NCI-H187 treated with DMSO at 0.1 percent for 48 hours (cell line): ENCODE measurements at places on chromosomes 6 and 20.

DNA sequence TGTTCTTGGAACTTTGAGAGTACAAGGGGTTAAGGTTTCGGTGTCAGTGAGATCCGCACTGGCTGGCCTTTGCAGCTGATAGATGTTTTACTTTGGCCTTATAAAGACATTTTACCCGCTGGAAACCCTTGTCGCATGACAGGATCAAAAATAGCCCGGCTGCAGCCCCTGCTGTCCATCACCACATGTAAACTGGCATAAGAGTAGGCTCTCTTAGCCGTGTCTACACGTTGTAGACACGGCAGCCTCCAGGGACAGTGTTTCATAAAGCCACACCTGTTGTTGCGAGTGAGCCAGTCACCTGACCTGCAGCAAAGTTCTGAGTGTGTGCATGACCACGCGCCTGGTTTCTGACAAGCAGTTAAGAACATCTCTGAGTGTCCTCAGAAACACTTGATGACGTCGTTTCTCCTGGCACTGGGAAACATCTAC is 8.5 kb downstream of the RBM24 start:
- DNase-seq: peak; percentile 79

DNA sequence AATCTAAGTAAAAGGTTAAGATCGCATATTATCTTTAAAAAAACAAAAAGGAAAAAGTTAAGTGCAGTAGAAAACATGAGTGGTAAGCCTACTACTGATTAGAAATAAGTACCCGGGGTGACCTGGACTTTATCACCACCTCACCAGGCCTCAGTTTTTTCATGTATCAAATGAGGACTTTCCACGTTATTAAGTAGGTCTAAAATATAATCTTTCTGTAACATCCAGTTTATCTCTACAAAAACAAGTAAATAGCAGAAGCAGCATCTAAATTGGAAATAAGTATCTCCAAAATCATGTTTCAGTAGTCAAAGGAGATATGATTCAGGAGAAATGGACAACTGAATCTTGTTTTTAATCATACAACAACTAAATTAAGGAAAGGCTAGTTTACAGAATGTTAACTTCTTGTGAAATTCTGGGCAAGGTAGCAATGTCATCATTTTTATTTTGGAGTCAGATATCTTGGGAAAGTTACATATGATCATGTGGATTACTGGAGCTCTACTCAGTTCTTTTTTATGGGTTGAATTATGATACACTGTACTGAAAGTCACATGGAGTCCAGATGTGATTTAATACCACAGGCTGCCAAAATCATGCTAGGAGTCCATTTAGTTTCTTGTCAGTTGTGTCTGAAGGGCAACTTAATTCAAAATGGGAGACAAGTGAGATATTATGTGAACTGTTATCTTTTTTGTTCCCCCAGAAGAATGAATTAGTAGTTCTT is 114.7 kb upstream of the PRL start:
- DNase-seq: no peak

GRCh38 chr20:7980332-7981046 is 39.1 kb downstream of the TMX4 start:
- no peak for DNase-seq

DNA sequence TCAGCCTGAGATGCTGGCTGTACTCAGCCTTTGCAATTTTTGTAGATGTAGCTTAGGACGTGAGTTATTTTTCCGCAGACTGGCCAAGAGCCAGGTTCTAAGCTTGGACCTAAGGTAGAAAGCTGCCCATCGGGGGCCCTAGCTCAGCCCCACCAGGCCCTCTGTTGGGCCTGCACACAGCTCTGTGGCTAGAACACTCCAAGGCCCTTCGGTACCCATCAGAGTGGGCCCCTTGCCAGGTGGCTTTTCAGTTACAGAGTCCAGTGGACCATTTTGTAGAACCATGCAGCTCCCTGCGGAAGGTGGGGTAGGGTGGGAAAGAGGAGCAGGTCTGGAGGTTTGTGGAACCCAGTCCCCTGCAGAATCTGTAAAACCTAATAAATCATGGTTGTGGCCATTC is 22.6 kb downstream of the UCKL1 start:
- DNase-seq: no peak

GRCh38 chr6:73471686-73472290 is 10.3 kb downstream of the MTO1 start:
- DNase-seq: no peak

GRCh38 chr6:80319196-80319595 is 212.7 kb downstream of the BCKDHB start:
- DNase-seq: no peak

GRCh38 chr20:3739926-3740451 is 7.5 kb downstream of the HSPA12B start:
- DNase-seq: no peak

GRCh38 chr6:49565855-49566254 is 15.4 kb downstream of the C6orf141 start:
- no peak for DNase-seq

DNA sequence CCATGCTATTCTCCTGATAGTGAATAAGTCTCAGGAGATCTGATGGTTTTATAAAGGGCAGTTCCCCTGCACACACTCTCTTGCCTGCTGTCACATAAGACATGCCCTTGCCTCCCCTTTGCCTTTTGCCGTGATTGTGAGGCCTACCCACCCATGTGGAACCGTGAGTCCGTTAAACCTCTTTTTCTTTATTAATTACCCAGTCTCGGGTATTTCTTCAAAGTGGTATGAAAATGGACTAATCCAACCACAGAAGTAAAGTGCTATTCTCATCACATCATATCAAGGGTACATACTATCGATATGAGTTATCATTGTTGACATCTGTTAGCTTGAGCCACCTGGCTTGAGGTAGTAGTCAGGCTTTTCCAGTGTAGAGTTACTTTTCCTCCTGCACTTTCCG is 2.3 kb downstream of the MANBAL start:
- DNase-seq: no peak

DNA sequence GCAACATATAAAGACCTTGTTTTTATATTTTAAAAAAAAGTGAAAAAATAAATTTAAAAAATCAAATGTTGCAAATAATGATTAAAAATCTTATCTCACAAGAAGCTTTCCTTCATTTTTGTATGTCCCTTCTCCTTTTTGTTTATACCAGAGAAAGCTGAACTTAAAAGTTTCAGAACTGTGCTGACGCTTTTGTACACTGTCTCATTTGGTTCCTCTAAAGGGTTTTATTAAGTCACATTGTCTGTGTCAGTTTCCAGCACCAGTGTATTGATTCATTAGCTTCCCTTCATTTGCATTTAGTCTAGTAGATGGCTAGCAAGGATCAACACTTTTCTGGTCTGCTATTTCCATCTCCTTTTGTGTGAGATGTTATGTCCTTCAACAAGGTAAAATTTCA is 6.7 kb downstream of the PCED1A start:
- no peak for DNase-seq

- DNase-seq: no peak
Observed at GRCh38 chr20:4120921-4121321, 105.6 kb upstream of the RNF24 start.

DNA sequence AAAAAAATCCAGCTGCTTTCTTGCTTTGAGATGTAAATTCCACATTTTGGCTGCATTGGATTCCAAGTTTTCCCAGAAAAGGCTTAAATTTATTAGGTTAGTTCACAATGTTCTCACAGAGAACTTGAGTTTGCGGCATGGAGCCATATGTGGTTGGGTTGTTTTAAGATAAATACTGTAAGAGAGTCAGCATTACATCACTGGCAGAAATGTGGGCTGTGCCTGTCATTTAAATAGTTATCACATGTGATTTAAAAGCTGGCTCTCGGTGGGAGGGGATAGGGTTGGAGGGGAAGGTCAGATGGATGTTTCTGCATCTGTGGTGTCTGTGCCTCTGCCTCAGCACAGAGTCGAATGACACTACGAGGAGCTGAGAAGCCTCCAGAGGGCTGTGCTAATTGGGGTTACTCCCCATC is 73.8 kb upstream of the SCP2D1 start:
- DNase-seq: no peak

GRCh38 chr6:47634210-47635047 is 64.0 kb upstream of the ADGRF4 start:
- no peak for DNase-seq

DNA sequence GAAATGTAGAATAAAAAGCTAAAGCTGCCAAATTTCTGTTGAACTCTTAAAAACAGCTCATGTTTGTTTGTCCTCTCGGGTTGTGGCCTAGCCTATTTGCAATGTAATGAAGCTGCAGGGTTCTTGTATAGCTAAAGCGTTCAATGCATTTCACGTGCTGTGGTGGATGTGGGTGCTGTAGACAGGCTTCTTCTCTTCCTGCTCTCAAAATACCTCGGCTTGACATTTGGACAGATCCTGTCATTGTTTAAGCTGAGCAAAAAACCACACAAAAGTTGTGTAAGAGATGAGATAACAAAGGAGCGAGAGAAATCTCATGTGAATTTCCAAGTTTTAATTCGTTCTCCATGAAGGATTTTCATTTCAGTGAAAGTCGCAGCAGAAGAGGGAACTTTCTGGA is 196.3 kb upstream of the UST start:
- DNase-seq: no peak

DNA sequence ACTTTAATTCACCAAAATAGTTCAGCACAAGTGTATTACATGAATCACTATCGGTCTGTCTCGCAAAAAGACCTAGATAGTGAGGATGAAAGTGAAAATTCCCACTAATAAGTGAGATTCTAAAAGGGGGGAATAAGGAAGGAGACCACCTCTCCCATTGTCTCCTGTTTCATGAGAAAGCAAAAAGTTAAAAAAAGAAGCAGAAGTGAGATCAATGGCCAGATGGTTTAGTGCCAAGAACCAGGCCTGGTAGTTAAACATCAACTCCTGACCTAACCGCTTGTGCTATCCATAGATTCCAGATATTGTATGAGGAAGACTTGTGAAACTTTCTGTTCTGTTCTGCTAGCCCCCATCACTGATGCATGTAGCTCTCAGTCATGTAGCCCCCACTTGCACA is 293.0 kb downstream of the RNGTT start:
- DNase-seq: no peak

GRCh38 chr20:32249030-32249738 is 28.3 kb upstream of the KIF3B start:
- no peak for DNase-seq

- no peak for DNase-seq
Observed at GRCh38 chr6:86848986-86849385, 88.3 kb upstream of the HTR1E start.

- DNase-seq: no peak
Observed at GRCh38 chr20:24981790-24982189, 10.8 kb downstream of the APMAP start.

GRCh38 chr6:132598473-132598872 is 8.9 kb upstream of the TAAR5 start:
- no peak for DNase-seq

DNA sequence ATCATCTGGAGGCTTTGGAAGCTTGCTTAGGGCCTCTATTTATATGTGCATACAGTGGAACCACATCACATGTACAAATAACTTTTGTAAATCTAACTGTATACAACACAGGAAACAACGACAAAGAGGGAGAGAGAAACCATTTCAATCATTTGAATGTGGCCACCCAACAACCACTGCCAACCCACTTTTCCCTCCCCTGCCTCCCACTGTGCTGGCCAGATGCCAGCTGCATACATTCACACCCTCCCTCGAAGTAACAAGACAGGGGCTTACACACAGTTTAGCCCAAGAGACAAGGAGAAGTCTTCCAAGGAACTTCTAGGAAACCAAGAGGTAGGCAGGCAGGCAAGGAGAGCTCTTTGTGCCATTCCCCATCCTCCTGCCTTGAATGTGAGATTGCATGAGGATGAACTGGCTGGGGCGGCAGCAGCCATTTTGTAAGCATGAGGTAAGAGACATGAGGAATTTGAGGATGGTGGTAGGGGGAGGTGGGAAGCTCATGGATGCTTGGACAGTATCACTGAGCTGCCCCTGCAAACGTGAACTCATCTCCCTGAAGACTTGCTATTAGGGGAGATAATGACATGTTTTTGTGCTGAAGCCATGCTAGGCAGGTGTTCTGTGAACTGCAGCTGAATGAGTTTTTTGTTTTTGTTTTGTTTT is 18.2 kb downstream of the BMP7 start:
- no peak for DNase-seq

DNA sequence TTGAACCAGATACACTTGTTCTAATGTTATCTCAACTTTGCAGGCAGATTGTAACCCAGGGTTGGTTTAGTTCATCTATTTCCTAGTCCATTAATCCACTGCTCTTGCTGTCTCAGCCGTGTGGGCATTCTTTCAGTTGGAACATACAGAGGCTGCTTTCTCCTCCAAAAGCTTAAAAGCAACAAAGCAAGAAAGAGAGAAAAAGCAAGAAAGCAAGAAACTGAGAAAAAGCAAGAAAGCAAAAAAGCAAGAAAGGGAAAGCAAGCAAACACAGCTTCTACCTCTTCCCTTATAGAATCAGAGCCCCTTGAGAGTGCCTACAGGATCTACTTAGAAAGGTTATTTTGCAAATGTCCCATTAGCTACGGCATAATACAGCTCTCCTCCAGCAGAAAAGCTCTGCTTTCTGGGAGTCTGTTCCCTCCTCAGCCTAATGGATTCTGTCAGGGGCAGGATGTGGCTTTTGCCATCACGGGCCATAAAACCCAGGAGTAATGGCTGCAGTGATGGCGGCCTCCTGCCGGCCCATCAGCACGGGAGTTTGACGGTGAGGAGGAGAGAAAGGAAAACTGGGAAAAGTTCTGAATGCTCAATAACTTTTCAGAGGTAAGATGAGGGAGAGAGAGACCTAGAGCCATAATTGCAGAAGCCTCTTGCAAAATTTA is 156.8 kb upstream of the JARID2 start:
- peak; percentile 54 for DNase-seq

DNA sequence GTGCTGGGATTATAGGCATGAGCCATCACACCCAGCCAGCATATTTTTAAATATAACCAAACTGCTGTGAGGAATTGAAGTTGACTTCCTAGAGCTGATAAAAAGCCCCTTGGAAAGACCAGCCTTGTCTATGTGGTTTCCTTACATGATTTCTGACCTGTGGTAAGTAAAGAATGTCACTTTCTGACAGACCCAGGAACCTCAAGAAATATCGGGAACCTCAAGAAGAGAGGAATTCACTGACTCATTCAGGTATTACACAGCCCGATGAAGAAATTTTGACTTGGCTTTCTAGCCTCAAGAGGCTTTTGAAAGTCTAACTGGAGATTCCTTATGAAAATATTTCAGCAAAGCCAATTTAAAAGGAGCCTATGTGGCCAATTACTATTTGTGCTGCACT is 71.8 kb downstream of the FOXF2 start:
- DNase-seq: no peak
